Mesothelial cell of epicardium (in vitro differentiated cells): ENCODE measurements at places on chromosomes 7 and 10. TPM values are rescaled to one million over a fixed set of nuclear protein-coding genes. Genes with fewer than 3 reads are reported as not detected.
A peak's percentile ranks its signal among the peaks of the same experiment; 100 is the strongest.

Gene ACSL5
- 0.41 to 0.53 TPM in 2 of 3 replicates, not detected in the other for total RNA-seq

Gene HSPA14
- total RNA-seq, result 11.2 to 12.6 TPM (median 11.2 TPM) in 3 replicates

Gene ALOX5
- 8.6 to 10.6 TPM (median 9.6 TPM) in 3 replicates for total RNA-seq

Gene NUP205
- 81.9 to 82.7 TPM (median 82.4 TPM) in 3 replicates for total RNA-seq

DNA sequence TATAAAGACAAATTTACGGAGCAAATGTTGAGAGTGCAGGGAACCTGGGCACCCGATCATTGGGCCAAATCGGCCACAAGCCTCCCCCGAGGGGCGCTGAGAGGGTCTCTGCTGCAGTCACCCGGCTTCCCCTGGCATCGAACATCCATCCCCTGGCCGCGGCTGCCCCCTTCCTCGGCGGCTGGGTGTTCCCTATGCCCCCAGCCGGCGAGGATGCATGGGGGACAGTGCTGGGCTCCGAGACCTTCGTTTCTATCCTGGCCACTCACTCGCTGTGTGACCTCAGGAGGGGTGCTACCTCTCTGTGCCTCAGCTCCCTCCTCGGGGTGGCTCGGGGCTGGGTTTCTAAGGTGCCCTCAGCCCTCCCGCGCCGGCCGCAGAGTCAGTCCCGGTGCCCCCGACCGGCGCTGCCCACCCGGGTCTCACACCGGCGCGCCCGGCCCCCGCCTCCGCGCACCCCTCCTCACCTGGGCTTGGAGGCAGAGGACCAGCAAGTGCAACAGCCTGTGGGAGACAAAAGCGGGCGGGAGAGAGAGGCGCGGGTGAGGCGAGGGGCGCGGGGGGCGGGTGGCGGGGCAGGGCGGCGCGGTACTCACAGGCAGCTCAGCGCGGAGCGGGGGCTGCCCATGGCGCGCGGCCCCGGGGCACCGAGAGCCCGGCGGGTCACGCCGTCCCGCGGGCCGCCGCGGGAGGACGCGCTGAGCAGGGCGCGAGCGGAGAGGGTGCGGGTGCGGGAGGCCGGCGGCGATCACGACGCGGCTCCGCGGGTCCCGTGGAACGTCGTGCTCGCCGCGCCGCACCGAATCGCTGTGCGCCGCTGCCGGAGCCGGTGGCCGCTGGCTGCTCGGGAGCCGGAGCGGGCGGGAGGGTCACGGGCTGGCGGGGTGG lies at the start of gene FGF8:
Gene FGF8 (minus strand): TSS at position 842 of the 888 bp plus-strand sequence. CDS start 214 bp downstream, at position 628.
- H3K4me1 ChIP-seq, result peaks cover 21% of the 10 kb centered on the region
- no peak for DNase-seq
- peaks cover 8% of the 10 kb centered on the region for H3K36me3 ChIP-seq
- no peak within 1 kb of the TSS for H3K27ac ChIP-seq

GRCh38 chr10:20299034-20299736 lies 483.0 kb downstream of the PLXDC2 start:
- DNase-seq, result no peak
- no peak overlapping the region for H3K4me3 ChIP-seq
- peaks cover 17% of the 10 kb centered on the region for H3K4me1 ChIP-seq
- no peaks in the 10 kb centered on the region for H3K27me3 ChIP-seq
- peak overlapping the region; percentile 82 for H3K27ac ChIP-seq

DNA sequence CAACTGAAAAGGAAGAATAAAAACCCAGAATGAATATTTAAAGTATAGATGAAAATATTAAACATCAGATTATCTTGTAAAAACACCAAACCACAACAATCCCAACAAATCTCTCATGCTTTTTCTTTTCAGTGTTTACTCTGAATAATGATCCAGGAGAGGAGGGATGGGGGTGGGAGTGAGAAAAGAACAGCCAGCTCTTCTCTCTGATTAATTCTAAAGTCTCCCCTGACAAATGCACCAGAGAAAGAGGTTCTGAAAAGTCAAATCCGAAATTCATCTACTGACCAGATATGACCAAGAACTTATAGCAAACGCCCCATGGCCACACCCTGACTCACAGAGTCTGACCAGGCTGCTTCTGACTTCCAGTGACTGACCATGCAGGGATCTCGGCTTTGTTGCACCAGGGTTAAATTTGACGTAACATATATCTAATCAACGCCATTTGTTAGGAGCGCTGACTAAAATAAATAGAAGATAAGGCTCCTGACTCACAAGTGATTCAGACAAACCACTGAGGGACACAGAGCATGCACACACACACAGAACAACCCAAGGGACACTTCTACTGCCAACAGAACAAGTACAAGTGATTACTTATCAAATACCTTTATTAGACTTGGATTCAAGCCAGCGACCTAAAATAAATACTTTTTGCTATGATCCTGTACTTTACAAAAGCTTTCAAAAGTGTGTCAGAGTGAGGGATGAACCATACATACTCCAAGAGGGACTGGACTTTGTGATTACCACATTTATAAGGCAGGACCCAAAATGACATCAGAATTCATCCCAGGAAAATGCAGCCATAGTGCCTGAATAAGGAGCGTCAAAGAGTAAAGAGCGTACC lies 9.3 kb upstream of the SPOCK2 start:
- H3K4me1 ChIP-seq, result peaks cover 16% of the 10 kb centered on the region
- H3K27me3 ChIP-seq, result no peaks in the 10 kb centered on the region
- H3K27ac ChIP-seq, result peak overlapping the region; percentile 24
- H3K4me3 ChIP-seq, result no peak overlapping the region

DNA sequence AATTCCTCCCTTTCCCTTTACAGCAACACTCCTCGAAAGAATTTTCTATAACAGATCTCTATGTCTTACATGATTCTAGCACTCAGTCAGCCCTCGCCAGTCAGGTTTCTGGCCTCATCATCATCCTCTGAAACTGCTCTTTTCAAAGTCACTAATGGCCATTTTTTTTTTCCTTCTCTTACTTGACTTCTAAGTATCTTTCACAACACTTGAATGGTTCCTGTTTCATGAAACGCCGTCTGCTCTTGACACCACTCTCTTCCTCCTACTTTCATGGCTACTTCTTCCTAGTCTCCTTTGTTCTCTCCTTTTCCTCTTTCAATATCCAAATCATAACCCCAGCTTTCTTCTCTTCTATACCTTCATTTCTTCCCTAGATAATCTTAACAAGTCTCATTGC lies 100.5 kb upstream of the NRP1 start:
- H3K36me3 ChIP-seq, result no peaks in the 10 kb centered on the region
- H3K27ac ChIP-seq, result no peak overlapping the region
- H3K4me1 ChIP-seq, result no peaks in the 10 kb centered on the region
- no peaks in the 10 kb centered on the region for H3K27me3 ChIP-seq
